Fibroblast of the aortic adventitia (primary cell): ENCODE measurements at places on chromosomes 5 and 9. TPM values are rescaled to one million over a fixed set of nuclear protein-coding genes. Genes with fewer than 3 reads are reported as not detected.

DNA sequence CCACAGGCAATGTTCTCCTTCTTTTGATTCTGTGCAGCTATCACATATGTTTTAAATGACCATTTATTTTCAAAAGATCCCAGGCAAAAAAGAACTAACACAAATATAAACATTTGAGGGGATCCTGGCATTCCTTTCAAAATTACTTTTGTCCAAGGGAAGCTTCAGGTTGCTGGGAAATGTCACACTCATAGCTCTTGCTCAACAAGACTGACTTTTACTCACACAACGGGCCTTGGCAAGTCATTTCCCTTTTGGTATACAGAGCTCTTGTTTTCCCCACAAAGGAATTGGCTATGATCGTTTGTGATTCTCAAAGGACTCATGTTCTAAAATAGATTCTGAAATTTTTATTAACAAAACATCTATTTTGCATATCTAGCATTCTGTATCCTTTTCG is 4.5 kb upstream of the PALM2AKAP2 start:
- peak; percentile 43 for DNase-seq

DNA sequence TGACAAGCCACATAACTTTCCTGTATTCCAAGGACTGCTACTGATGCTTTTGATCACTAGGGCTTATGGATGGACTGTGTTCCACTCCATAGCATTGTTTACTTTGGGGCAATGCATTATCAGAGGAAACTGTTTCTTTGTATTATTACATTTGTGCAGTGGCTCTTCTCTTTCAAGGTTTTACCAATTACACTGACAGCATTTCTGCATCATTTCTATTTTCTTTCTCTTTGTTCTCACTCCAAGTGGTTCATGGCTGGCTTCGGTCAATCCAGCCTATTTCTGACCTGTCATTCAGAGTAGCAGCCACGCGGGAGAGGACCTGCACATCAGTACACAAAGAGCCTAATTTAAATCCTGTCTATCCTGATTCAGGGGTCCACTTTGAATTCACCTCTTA is 711.0 kb downstream of the TLE4 start:
- DNase-seq = no peak

DNA sequence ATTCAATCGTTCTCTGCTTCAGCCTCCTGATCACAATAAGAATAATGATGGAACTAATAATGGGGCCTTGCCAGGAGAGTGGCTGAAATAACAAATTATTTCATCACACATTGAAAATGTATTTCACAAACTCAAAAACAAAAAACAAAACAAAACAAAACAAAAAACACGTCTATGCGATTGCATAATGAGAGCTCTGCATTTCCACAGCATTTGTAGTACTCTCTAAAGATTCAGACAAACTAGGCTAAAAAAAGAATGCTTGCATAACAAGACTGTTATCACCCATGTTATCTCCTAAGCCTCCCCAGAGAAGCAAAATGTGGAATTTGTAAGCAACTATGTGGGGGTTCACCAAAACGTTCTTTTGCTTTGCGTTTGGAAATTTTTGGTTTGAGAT is 48.1 kb downstream of the PRELID2 start:
- peak; percentile 35 for DNase-seq

GRCh38 chr9:99353408-99353807 is 131.3 kb downstream of the SEC61B start:
- peak; percentile 96 for DNase-seq

DNA sequence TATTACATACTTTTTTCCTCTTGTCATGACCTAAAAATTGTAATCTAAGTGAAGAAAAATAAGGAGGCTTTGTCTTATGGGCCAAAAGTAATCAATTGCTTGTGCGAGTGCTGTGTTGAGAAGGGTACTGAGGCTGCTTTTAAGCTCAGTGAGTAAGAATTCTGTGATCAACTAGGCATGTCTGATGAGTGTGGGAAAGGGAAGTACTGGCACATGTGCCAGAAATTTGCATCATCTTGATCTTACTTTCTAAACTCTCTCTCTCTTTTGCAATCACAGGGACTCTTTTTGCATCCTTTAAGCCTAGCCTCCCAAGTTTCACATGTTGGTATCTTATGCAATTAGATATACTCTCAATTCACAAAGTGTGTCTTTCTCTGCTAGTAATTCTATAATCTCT is 329.9 kb downstream of the KIF4B start:
- DNase-seq = no peak

The CATSPER3 gene
- 0.09 TPM in 1 of 2 replicates, not detected in the other for total RNA-seq

The DBH gene
- total RNA-seq = not detected in 2 replicates

The DDX4 gene
- not detected in 2 replicates for total RNA-seq

The FOXE1 gene
- not detected in 2 replicates for total RNA-seq
